ENCODE measurements at places on chromosomes 7 and 10.
A peak's percentile ranks its signal among the peaks of the same experiment; 100 is the strongest.

- no peak for DNase-seq
These were observed 23.7 kb downstream of the SH2B2 start for GRCh38 chr7:102310414-102310815.

DNA sequence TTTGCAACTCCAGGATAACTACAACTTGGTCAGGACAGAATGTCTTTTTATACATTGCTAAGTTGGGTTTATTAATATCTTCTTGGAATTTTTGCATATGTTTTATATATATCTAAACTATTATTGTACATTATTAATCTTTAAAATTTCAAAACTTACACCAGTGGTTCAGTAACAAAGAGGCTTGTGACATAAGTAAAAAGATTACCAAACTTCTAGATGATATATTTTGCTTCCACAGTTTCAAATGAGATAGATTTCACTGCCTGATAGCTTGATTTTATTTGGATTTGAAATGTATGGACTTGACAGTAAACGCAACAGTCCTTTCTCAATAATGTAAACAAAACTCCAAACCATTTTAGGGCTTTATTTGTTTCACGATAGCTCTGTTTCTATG, 701.2 kb upstream of the IGFBP3 start:
- no peak for DNase-seq

- no peak for DNase-seq
These were observed 16.5 kb downstream of the NPFFR1 start for GRCh38 chr10:70267161-70267933.

DNA sequence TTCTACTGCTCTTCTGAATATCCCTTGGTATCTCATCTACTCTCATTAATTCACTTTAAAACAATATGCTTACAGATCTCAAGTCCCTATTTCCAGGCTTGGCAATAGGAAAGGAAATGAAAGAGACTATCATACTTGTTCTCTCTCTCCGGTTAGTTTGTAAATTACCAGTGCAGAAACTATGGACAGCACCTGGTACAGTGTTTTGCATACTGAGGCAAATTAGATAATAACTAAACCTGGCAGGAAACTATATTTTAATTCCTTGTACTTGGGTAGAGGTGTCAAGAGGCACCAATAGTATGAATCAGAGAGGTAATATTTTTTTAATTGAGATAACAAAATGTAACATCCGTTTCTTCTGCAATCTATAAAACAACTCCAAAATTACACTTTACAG, 97.7 kb upstream of the TMEM196 start:
- DNase-seq, result no peak

- no peak for DNase-seq
These were observed 648.1 kb upstream of the FOXK1 start for GRCh38 chr7:4033996-4034395.

GRCh38 chr7:80883154-80884025, 35.5 kb downstream of the SEMA3C start:
- DNase-seq, result no peak

- no peak for DNase-seq
These were observed 252.7 kb upstream of the PLXDC2 start for GRCh38 chr10:19563388-19564141.

DNA sequence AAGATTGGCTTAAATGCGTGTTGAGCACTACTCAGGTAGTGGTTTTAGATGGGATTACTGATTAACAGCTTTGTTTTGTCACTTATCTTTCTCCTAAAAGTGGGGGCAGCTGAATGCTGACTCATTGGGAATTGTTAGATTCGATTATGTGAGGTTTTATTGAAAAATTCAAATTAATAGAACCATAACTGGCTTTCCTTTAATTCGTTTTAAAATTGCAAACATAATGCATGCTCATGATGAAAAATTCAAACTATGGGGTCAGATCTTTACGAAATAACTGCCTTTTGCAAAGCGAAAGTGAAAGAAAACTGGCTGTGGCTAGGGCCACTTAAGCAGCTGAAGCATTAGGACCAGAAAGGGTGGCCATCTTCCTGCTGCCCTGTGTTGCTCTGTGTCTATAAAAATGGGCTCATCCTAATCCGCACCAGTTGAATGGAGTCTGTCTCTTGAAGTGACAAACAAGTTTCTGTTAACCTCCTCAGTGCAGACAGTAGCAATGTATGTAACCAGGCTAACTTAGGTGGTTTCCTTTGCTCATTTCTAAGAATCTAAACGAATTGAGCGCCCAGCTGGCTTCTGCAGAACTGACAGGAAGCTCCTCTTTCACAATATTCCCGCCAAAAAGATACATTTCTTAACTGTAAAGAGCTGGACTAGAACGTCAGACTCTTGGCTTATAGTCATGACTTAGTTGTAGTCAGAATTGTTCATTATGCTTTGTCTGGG, 27.8 kb downstream of the DENND10 start:
- no peak for DNase-seq

GRCh38 chr10:11713186-11713743, 28.9 kb upstream of the ECHDC3 start:
- DNase-seq, result no peak

DNA sequence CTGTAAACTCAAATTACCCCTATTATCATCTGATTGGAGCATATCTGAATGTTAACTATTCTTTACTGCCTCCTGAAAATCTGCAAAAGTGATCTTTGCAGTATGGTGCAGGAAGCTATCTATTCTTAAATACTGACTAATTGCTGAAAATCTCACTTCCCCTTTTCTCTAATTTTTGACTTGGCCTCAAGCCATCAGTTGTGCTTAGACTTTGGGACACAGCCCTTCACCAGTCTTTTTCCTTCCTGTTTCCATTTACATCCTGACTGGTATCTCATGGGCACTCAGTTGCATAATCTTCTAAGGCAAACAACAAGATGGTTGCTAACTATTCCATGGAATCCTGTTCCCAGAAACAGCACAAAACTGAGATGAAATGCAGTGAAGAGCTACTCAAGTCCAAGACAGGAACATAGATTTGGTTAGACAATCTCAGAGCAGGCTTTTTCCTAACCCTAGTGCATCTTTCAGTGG, 228.5 kb downstream of the SORCS1 start:
- no peak for DNase-seq

GRCh38 chr7:22110227-22110839, 164.6 kb upstream of the CDCA7L start:
- peak; percentile 53 for DNase-seq

DNA sequence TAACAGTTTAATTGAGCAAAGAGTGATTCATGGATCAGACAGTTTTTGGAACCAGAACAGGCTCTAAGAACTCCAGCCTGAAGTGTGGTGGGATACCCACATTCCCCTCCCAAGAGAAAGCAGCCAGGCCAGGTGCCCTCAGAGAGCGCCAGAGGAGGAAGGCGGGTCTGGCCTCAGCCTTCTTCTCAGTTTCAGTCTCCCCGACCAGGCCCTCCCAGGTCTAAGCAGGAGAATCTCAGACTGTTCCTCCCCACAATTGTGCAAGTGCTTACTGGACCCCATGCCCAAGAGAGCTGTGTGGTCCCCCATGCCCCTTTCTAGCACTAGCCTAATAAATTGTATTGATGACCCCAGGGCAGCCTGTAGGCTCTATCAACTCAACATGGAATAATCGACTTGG, 25.6 kb downstream of the PPIF start:
- DNase-seq, result no peak

- no peak for DNase-seq
These were observed 51.9 kb downstream of the DDC start for GRCh38 chr7:50513166-50513871.

GRCh38 chr7:129933627-129934026, 19.1 kb downstream of the UBE2H start:
- DNase-seq, result no peak

GRCh38 chr10:48551861-48552591, 52.8 kb downstream of the ARHGAP22 start:
- DNase-seq, result peak; percentile 3

- DNase-seq, result no peak
These were observed 17.0 kb upstream of the CASD1 start for GRCh38 chr7:94492601-94493000.

DNA sequence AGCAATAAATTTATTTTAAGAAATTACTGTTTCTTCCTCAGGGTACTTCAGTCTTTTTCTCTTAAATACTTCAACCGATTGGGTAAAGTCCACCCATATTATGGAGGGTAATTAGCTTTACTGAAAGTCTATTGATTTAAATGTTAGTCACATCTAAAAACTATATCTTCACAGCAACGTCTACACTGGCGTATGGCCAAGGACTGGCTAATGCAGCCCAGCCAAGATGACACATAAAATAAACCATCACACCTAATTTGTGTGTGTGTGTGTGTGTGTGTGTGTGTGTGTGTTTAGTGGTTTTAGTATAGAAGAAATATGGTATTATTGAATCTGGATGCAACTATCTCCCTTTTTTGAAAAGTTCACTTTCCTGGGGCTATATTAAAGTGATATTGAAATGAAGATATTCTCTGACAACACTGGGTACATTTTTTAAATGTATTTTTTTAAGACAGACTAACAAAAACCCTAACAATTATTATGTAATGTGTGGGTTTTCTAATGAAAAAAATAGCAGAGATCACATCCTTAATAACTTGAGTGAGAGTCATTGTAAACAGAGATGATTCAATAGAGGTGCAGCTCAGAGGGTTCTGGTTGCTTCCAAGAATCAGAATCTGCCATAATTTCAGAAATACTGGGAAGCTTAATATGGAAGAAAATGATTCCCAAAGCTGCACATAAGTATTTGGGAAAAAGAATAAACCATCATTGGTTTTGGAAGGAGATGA, 584.2 kb upstream of the MBL2 start:
- no peak for DNase-seq

DNA sequence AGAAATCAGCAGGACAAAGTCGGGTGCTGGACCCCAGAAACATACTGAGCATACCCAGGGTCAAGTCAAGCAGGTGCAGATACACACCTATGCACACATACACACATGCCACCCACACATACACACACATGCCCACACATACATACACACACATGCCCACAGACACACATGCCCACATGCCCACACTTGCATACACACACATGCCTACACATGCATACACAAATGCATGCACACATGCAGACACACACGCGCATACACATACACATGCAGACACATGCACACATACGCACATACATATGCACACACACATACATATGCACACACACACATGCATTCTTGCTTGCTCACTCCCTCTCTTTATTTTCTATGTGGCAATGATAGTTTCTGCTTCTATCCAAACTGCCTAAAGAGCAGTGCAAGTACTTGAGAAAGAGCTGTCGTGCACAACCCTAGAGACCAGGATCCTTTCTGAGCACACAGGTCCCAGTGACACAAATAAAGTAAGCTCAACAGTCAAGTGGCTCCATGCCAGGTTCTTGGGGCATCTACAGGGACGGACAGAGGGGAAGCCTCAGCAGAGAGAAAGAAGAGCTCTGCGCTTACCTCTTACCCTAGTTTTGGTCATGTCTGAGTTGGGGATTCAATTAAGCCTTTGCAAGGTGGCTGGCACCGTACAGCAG, 83.7 kb downstream of the EBF3 start:
- no peak for DNase-seq

DNA sequence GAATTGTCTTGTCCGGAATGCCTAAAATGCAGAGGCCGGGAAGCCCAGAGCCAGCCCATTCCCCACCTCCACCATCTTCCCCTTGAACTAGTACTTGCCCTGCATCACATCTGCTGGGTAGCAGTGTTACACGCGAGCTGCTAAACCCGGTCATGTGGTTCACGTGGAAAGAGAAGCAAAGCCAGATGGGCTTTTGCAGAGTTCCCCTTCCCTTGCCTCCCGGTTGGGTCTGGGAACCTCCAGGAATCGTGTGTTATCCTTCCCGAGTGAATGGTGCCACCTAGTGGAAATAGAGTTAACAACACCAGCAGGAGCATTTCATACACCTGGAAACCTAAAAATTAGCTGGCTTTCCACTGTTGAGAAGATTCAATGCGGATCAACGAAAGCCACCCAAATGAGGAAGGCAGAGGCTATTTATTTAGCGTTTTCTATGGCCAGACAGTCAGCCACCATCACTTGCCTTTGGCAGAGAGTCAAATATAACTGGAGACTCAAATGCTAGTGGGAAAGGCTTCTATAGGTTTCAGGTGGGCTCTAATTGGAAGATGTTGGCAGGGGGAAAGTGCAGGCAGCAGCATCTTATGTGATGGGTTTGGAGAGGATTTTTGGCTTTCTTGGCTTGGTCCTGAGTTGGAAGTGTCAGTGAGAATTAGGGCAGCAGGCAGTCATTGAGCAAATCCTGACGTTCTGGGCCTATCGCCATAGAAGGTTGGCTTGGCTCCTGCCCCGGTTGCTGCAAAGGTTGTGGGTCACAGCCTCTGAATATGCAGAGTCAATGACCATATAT, 12.9 kb upstream of the DENND2A start:
- DNase-seq, result no peak

GRCh38 chr7:134366481-134366880, 49.8 kb upstream of the SLC35B4 start:
- no peak for DNase-seq

- no peak for DNase-seq
These were observed 139.7 kb downstream of the ATE1 start for GRCh38 chr10:121788115-121788514.

DNA sequence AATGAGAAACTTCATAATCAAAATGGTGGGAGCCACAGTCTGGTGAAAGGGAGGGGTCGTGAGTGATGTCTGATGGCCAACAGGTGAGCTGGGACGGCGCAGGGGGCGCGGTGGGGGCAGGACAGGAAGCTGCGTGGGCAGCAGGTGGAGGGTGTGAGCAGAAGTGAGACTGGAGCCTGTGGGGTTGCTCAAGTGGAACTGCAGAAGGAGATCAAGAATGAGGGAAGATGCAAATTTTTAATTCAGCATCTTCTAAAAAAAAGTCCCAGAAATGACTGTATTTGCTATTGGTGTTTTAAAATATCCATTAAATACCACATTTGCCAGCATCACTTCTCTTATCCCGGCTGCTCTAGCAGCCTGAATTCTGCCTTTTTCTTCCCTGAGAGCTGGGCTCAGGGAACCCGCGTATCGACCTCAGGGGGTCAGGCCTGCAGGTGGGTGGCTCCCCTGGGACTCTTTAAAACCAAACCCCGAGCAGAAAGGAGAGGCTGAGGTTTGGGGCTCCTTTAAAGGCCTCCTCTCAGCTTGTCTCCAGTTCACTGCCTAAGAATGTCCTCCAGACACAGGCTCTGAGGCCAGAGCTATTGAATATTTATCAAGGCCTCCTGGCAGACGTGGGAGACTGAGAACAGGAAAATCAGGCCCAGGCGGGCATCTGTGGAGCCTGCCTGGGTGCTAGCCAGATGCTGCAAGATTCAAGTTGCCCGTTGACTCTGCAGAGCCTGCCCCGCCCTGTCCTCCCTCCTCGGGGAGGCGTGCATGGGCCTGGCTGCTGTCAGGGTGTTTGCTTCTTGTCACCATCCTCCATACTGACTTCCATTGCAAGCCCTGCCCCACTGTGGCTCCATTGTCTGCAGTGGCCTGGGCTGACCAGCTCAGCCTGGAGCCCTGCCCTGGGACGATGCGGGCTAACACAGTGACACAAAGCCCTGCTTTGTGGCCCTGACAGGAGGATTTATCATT, 53.9 kb downstream of the SYPL1 start:
- no peak for DNase-seq

- DNase-seq, result no peak
These were observed 58.5 kb downstream of the GRID1 start for GRCh38 chr10:86308056-86308455.

- DNase-seq, result no peak
These were observed 143.3 kb downstream of the KCNMA1 start for GRCh38 chr10:77494327-77494726.
